ENCODE measurements at places on chromosomes 1 and 21. TPM values are rescaled to one million over a fixed set of nuclear protein-coding genes. Genes with fewer than 3 reads are reported as not detected.

Gene GRIK1
- 0.99 TPM for total RNA-seq

Gene KCNT2
- total RNA-seq: 5.1 TPM

Gene NPHS2
- total RNA-seq: not detected

Gene EVA1C
- 5.3 TPM for total RNA-seq

Gene LMOD1
- total RNA-seq: 7.4 TPM

Gene PCSK9
- total RNA-seq: 11.1 TPM

Gene AGL
- total RNA-seq: 41.4 TPM

Gene NBPF11
- 10.0 TPM for total RNA-seq

Gene TEX38
- total RNA-seq: not detected

Gene HEYL
- 5.2 TPM for total RNA-seq

Gene KCNH1
- 0.59 TPM for total RNA-seq

Gene SLAMF9
- not detected for total RNA-seq

Gene AUNIP
- total RNA-seq: 1.1 TPM

Gene IL24
- total RNA-seq: not detected

Gene CNKSR1
- total RNA-seq: 6.9 TPM

Gene IL12RB2
- 2.2 TPM for total RNA-seq

Gene ZNF593OS
- total RNA-seq: not detected

Gene SYCP1
- total RNA-seq: not detected

Gene KIF21B
- 1.6 TPM for total RNA-seq

Gene LRRN2
- total RNA-seq: 0.89 TPM

Gene FLG
- total RNA-seq: 171 TPM

Gene SLC39A1
- total RNA-seq: 38.8 TPM

Gene PTGS2
- 18.6 TPM for total RNA-seq

Gene COL11A1
- 24.6 TPM for total RNA-seq

Gene C1orf94
- total RNA-seq: 0.10 TPM

Gene TTC22
- 3.6 TPM for total RNA-seq

Gene TNNI3K
- 3.1 TPM for total RNA-seq

Gene LHX8
- total RNA-seq: not detected

Gene KIRREL1
- total RNA-seq: 36.0 TPM

Gene ADIPOR1
- total RNA-seq: 95.8 TPM

Gene CFAP74
- 0.49 TPM for total RNA-seq

Gene PROK1
- total RNA-seq: not detected

Gene PAQR6
- total RNA-seq: 0.79 TPM

Gene OR11L1
- total RNA-seq: not detected

Gene ABCG1
- 19.2 TPM for total RNA-seq

Gene ESRRG
- total RNA-seq: 2.3 TPM

Gene FALEC
- total RNA-seq: not detected

Gene TXNIP
- 643 TPM for total RNA-seq

Gene RHEX
- 5.5 TPM for total RNA-seq

Gene VWA5B1
- total RNA-seq: 0.39 TPM

Gene GOLT1A
- not detected for total RNA-seq

Gene LCK
- total RNA-seq: 1.2 TPM

Gene CYP2J2
- total RNA-seq: 10.1 TPM

Gene UQCRHL
- 4.2 TPM for total RNA-seq

Gene PSRC1
- total RNA-seq: 5.0 TPM

Gene AGBL4
- total RNA-seq: 0.30 TPM

Gene ABCB10
- 16.9 TPM for total RNA-seq

Gene SPRR2B
- total RNA-seq: not detected

Gene TNFRSF25
- total RNA-seq: 11.6 TPM

Gene IGFN1
- total RNA-seq: 3.6 TPM

Gene PLA2G4A
- 24.3 TPM for total RNA-seq

Gene NIT1
- 19.3 TPM for total RNA-seq

Gene NBPF4
- total RNA-seq: not detected

Gene RGS18
- 4.4 TPM for total RNA-seq

Gene CLCA2
- total RNA-seq: 32.0 TPM

Gene LCE6A
- 4.4 TPM for total RNA-seq

Gene KDF1
- 4.0 TPM for total RNA-seq
